ENCODE measurements at places on chromosomes 7 and 10.

GRCh38 chr7:11120675-11121220, 147.1 kb downstream of the PHF14 start:
- no peak for DNase-seq

GRCh38 chr10:88473989-88474883, 108.9 kb downstream of the RNLS start:
- no peak for DNase-seq

DNA sequence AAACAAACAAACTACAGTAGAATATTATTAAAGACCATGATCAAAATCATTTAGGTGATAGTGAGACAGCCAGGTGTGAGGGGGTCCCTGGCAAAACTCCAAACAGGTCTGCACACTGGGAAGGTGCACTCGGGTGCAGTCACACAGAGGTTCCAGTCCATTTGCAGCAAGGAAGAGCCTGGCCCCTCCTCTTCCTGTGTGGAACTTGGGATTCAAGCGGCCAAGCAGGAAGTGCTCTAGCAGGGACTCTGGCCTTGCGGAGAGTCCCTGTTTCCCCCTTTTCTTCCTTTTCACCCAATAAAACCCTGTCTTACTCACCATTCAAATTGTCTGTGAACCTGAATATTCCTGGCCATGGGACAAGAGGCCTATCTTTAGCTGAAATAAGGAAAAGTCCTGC, 181.8 kb downstream of the LRRTM3 start:
- no peak for DNase-seq

DNA sequence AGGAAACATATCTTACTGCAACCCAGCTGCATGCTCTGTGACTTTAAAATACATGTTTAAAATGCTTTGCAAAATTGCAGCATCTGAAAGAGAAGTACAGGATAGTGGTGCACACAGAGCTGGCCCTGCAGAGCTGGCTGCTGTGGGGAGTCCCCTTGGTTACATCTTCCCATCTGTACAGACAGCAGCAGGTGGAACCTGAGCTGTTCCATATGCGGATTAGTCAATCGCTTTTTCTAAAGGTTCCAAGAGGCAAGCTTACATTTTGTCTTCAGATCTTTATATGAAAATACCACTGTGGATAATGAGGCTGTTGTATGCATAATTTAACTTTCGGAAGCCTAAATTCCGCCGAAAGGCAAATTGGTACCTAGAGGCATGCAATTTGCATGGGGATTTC, 444.1 kb downstream of the NRG3 start:
- DNase-seq: no peak

GRCh38 chr7:158858592-158859503, 2.5 kb downstream of the DYNC2I1 start:
- no peak for DNase-seq

DNA sequence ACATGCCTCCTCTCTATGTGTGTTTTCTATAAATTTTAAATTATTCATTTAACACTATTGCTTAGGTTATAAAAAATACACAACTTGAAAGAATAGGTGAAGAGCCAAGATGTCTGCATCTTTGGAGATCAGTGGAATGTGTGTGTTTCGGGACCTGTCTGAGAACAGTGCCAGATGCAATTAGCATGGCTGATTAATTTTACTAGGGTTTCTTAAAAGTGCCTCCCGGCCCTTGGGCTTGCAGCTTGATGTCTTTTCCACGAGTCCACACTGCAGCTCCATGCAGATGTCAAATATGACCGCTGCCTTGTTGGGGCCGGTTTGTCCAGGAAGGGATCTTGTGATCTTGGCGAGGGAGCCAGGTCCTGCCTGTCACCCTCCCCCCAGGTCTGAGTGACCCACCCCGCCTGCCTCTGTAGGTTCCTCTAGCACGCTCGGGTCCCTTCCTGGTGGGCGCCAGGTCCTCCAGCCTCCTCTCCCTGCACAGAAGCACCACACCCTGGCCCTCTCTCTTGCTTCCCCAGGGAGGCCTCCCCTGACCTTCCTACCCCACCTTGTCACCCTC, 20.7 kb downstream of the LHPP start:
- no peak for DNase-seq

DNA sequence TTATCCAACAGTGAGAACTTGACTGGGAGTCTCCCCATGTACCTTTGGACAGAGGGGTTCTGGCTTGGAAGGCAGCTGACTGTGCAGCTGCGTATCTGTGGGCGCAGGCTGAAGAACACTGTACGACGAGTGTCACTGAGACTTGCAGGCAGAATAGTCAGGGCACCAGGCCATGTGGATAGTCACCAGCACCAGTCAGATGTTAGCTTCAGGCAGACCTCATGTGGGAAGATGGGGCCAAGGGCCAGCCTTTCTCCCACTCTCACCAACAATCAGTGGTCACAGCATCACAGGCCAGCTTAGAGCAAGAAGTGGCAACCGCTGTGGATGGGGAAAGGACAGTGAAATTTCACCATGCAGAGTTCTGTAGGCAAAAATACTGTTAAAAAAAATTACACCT, 43.4 kb upstream of the GJD4 start:
- no peak for DNase-seq

DNA sequence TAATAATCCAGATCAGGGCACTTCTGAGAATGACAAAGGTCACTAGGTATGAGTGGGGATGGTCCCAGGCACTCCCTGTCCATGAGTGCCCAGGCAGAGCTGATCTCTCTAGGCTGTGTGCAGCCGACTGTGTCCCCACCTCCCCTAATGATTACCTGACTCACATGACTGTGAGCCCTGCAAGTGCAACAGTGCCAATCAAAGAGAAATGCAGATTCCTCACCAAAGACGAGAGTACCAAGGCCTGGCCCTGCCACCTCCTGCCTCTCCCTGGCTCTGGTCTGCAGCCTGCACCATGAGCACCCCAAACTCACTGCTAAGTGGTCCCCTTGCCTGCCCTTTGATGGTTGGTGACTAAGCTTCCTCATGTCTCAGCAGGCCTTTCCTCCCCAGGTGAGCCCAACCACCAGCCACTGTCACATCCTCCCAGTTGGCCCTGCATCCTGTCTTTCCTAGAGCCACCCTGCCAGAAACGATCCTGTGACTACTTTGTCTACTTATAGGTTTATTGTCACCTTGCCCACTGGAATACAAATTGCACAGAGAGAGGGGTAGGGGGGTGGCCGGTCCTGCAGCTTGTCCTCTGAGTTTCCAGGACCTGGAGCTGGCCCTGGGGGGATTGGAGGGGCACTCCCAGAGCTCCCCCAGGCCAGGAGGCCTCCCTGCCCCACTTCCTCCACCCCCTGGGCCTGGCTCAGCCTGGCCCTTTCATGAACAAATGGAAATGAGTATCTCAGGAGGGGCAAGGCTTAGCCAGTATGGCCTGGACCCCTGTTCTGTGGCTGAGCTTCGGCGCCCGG, 22.4 kb upstream of the GDF10 start:
- no peak for DNase-seq

- no peak for DNase-seq
Observed at GRCh38 chr7:2211926-2212325, 20.8 kb downstream of the MAD1L1 start.

GRCh38 chr10:50536617-50537240, 87.0 kb downstream of the SGMS1 start:
- DNase-seq: no peak

DNA sequence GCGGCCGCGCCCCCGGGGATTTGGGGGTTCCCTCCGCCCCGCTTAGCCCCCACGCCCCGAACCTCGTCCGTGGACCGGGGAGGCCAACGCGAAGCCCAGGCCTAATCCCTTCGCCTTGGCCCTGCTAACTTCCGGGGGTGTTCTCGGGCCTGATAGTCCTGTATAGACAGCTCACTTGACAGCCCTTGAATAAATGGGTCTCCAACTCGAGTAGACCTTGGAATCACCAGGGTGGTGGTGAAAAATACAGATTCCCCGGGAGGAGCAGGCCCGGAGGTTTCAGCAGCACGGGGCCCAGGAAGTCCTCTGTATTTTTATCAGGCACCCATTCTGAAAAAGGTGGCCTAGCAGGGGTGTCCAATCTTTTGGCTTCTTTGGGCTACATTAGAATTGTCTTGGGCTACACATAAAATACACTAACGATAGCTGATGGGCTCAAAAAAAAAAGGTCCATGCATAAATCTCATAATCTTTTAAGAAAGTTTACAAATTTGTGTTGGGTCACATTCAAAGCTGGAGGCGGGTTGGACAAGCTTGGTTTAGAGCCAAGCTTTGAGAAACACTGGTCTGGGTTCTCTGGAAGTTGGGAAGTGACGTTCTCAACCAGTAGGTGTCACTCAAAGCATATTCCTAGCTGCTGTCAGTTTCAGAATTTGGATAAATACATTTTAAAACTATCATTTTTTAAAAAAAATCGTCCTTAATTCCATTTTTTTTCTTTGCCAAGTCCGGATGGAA, 221.7 kb downstream of the PHTF2 start:
- DNase-seq: peak; percentile 56

- no peak for DNase-seq
Observed at GRCh38 chr10:100124097-100124496, 42.4 kb upstream of the CPN1 start.

- DNase-seq: no peak
Observed at GRCh38 chr10:52351914-52352330, 37.8 kb downstream of the DKK1 start.

GRCh38 chr7:123974326-123974908, 49.4 kb downstream of the SPAM1 start:
- DNase-seq: no peak

DNA sequence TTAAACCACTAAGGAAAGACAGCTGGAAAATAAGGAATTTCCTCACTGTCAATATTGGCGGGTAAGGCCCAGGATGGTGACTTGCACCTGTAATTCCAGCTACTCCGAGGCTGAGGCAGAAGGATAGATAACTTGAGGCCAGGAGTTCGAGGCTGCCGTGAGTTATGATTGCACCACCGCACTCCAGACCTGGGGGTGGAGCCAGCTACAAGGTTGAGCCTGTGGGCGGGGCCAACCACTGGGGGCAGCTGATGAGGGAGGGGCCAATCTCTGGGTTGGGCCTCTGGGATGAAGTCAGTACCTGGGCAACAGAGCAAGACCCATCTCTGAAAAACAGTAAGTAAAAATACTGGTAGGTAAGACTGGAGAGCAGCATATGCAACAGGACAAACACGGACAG, 80.1 kb upstream of the ADO start:
- DNase-seq: no peak

DNA sequence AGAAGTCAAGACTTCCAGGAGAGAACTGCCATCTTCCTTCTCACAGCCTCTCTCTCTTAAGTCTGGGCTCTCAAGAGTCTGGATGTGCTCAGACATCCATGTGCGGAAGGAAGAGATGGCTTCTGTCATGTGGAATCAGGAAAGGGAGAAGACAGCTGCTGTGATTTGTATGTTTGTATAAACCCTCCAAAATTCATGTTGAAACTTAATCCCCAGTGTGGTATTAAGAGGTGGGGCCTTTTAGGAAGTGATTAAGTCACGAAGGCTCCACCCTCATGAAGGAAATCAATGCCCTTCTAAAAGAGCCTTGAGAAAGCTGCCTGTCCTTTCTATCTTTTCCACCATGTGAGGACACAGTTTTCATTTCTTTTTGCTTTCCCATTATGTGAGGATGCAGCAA, 73.9 kb upstream of the PTN start:
- no peak for DNase-seq

DNA sequence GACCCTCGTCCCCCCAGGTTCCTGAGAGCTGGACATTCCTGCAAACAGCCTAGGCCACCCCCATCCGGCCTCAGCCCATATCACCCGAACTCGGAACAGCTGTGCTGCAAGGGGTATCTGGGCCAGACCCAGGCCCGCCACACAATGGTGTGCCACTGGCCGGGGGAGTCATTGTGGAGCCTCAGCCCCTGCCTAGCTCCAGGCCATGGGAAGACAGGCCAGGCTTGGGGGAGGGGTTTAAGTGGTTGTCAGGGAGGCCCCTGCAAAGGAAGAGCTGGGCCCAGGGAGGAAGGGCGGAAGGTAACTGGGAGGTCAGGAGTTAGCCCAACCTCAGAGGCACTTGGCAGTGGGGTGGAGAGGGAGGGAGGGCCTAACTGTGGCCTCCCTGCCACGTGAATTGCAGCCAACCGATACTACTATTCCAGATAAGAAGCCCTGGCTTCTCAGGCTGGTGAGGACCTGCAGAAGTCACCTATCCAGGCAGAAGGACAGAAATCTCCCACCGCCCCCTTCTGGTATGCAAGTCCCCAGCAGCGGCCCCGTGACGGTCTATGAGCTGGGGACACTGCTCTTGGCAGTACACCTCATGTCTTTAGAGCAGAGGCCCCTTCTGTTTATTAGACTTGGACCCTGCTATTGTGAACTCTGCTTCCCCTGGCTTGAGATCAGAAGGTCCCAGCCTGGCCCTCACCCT, 26.8 kb downstream of the VSIR start:
- DNase-seq: peak; percentile 68

GRCh38 chr7:18119985-18120384, 92.3 kb upstream of the PRPS1L1 start:
- DNase-seq: no peak

DNA sequence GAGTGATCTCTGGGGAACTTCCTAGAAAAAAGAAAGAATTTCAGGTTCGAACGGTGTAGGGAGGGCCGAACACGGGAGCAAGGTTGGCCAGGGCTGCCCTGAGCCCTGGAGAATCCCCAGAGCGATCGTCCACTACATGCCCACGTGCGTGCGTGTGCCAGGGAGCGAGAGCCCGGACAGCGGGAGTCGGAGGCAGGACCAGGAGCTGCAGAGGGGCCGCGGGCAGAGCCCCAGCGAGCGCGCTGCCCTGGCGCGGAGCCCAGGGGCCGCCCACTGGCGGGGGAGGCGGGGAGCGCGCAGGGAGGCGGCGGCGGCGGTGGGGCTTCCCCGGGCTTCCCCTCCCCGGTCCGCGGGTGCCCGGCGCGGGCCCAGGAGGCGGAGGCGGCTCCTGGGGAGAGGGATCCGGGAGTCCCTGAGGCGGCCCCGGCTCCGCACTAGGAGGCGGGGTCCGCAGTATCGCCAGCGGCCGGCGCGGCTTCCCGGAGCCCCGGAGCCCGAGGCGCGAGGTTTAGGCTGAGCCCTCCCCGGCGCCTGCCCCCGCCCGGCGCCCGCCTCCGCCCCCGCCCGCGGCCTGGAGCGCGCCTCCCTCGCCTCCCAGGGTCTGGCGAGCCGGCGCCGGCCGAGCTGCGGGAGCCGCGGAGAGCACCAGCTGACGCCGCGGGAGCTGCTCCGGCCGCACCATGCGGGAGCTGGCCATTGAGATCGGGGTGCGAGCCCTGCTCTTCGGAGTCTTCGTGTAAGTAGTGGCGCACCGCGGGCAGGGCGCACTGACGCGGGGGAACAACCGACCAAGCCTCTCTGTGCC, at the start of gene PLPP4:
Gene PLPP4, plus strand, starts transcription at position 602 of the 805 bp plus-strand sequence. Its CDS starts 79 bp downstream, at position 681.
- DNase-seq: no peak

DNA sequence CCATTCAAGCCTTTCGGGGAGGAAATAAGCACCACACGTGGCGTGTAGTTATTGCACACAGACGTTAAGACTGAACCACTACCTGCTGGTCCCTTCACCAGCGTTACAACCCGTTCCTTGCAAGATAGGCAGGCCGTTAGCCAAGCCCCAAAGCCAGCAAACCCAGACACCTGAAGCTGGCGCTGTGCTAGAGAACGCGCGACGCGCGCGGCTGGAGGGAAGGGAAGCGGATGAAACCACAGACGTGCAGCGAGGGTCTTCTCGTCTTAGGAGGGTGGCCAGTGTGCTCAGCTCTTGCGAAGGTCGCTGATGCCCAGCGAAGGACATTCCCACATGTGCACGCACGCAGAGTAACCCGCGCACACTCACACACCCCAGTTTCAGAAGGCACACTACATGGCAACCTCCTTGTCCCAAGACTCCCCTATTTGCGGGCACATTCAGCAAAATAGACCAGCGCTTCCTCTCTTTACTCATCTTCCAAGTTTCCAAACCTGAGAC, 980 bp downstream of the TMEM26 start:
- no peak for DNase-seq

GRCh38 chr10:114590993-114591392, 67.1 kb downstream of the ABLIM1 start:
- DNase-seq: no peak

- no peak for DNase-seq
Observed at GRCh38 chr7:66297579-66297978, 92.4 kb downstream of the TPST1 start.

GRCh38 chr7:27098578-27099451, 3.0 kb upstream of the HOXA1 start:
- DNase-seq: no peak

Data from Caco-2 (cell line).